ENCODE measurements at places on chromosomes 6 and 20.
A peak's percentile ranks its signal among the peaks of the same experiment; 100 is the strongest.

GRCh38 chr20:8602389-8603116 lies 466.3 kb upstream of the PLCB4 start:
- H3K36me3 ChIP-seq, result no peaks in the 10 kb centered on the region
- H3K4me3 ChIP-seq, result peak overlapping the region; percentile 64
- DNase-seq, result no peak

DNA sequence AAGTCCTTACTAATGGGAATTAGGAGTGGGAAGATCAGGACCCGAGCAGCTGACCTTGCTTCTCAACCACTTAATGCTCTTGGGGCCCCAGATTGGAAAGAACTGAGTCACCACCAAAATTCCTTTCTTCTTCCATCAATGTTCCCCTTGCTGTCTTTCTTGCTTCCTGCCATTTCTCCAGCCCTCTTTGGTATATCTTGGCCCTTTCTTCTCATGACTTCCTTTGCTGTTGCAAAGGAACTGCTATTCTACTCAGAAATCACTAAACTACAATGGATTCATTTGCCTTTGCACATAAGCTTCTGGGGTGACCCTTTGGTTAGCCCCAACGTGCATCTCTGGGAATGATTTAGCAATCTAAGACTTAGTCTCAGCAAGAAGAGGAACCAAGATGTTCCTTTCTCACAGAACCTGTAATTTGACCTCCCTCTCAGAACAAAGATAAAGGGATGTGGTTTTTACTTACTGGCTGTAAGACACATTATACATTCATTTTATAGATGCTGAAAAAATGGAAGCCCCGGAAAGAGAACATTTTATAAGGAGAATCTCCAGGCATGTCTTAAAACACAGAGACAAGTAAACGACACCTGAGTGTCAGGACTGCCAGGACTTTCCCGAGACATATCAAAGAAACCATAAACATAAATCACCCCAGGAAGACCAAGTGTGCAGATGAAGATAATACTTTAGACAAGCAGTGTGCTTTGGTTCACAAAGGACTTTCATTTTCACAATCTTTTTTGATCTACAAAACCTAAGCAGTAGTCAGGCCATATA lies 99.0 kb upstream of the TNFAIP3 start:
- H3K36me3 ChIP-seq, result peaks cover 2% of the 10 kb centered on the region
- H3K27ac ChIP-seq, result peak overlapping the region; percentile 87
- peak overlapping the region; percentile 47 for H3K4me3 ChIP-seq
- no peaks in the 10 kb centered on the region for H3K27me3 ChIP-seq

- H3K4me1 ChIP-seq, result no peaks in the 10 kb centered on the region
- no peaks in the 10 kb centered on the region for H3K36me3 ChIP-seq
- no peak for DNase-seq
- peaks cover 7% of the 10 kb centered on the region for H3K27me3 ChIP-seq
- H3K4me3 ChIP-seq, result no peak overlapping the region
Observed at GRCh38 chr6:114090626-114091025, 119.7 kb upstream of the HDAC2 start.

DNA sequence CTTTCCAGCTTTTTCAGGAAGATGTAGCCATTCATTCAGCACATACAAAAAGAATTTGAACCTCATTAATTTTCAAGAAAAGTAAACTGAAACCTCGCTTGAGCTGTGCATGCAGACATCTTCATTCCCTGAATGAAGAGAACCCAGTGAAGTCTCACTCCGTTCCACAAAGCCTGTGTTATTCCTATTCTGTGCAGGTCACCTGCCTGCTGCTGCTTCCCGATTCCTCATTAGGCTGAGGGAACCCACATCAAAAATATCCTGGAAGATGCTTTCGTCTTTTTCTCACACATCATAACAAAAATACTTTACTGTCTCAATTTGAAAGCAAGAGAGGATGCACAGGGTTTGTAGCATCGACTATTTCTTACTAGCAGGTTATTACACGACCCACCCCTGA lies 40.1 kb downstream of the TRMT6 start:
- H3K27ac ChIP-seq, result no peak overlapping the region
- H3K36me3 ChIP-seq, result no peaks in the 10 kb centered on the region
- peak overlapping the region; percentile 59 for H3K4me3 ChIP-seq
- DNase-seq, result no peak
- peaks cover 56% of the 10 kb centered on the region for H3K27me3 ChIP-seq

DNA sequence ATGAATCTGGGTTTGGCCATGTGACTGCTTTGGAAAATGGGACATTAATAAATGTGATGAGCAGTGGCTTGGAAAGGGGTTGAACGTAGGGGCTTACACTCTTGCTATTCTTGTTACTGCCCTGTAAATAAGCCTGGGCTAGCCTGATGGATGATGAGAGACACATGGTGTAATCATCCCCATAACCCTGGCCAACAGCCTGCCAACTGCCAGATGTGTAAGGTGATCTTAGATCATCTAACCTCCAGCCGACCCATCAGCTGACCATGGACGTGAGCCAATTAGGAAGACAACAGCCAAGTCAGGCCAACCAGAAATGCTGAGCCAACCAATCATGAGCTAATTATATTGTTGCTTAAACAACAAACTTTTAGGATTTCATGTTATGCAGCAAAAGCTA lies 25.2 kb downstream of the FBXO30 start:
- no peak overlapping the region for H3K4me3 ChIP-seq
- no peak overlapping the region for H3K27ac ChIP-seq
- no peak for DNase-seq
- H3K36me3 ChIP-seq, result peaks cover 7% of the 10 kb centered on the region
- H3K4me1 ChIP-seq, result no peaks in the 10 kb centered on the region

DNA sequence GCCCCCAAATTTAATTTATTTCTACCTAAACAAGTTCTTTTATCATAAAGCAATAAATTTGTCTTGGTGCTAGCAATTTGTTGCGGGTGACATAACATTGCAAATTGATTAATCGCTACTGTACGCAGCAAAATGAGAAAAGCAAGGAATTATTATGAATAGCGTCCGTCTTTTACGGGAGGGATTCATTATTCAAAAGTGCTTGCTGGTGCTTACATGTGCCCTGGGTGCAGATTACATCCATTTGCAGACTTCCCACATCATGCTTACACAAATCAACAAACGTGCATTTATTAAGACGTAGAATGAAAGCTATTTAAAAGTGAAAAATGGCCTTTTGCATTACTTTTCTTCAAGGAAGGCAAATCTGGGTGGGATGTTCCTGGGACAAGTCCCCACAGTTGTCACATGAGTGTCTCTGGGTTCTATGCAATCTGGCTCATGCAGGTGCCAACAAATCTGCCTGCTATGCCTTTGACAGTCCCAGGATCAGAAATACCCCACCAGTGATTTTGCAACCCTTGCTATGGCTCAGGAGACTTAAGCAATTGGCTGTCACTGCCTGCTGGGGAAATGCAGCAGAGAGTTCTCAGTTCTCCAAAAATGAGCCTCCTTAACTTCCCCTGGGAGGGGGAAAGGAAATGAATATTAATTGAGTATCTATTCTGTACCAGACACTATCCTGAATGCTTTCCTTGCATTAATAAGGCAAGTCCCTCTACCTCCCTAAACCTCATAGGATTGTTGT lies 30.1 kb upstream of the MAFB start:
- no peak for DNase-seq
- H3K4me3 ChIP-seq, result no peak overlapping the region
- no peak overlapping the region for H3K27ac ChIP-seq
- no peaks in the 10 kb centered on the region for H3K36me3 ChIP-seq

DNA sequence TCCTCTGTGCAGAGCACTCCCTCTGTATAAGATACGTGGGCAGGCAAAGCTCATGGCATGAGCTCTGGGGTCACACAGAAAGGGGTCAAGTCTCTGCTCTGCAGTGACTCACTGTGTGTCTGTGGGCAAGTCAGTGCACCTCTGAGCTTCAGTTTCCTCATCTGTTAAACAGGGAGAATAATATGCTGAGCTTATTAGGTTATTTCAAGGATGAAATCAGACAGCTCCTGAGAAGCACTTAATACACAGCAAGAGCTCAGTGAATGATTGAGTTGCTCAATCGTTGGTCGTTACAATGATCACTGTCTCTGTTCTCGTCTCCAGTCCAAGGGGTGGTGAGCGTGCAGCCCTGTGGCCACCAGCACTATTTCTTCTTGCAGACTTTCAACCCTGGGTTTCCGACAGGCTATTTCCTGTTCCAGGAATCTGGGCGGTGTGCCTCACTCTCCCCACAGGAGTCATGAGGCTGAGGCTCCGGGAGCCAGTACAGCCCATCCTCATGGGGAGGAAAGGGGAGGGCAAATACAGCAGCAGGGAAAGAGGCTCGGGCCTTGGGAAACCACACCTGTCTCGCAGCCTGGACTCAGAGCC lies 28.9 kb downstream of the KIAA1755 start:
- H3K36me3 ChIP-seq, result no peaks in the 10 kb centered on the region
- DNase-seq, result no peak
- peaks cover 1% of the 10 kb centered on the region for H3K4me1 ChIP-seq
- no peak overlapping the region for H3K27ac ChIP-seq
- H3K27me3 ChIP-seq, result peaks cover 2% of the 10 kb centered on the region
- no peak overlapping the region for H3K4me3 ChIP-seq

GRCh38 chr6:51842061-51842803 lies 245.2 kb downstream of the PKHD1 start:
- DNase-seq, result no peak
- no peaks in the 10 kb centered on the region for H3K36me3 ChIP-seq
- no peaks in the 10 kb centered on the region for H3K4me1 ChIP-seq
- H3K4me3 ChIP-seq, result no peak overlapping the region
- no peaks in the 10 kb centered on the region for H3K27me3 ChIP-seq

DNA sequence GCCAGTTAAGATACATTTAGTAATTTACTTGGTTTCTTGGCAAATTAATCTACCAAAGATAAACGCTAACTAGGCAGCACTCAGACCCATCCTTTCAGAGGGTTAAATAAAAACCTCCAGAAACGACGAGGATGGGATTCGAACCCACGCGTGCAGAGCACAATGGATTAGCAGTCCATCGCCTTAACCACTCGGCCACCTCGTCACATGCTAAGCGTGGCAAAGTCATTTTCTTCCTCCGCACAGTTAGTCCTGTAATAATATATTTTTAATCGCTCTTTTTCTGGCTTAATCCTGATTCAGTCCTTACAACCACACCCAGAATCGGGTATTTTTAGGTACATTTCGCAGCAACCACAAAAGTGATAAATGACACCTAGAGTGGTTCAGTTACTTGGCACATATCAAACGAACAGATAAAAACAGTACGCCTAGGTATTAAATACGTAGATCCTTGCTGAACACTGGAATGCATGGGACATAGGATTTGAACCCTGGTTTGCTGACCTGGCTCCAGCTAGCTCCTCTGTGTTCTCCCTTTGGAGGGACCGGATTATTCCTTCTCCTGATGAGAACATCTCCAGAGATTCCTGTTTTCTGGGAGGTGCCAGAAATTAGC lies 71.6 kb downstream of the GPX5 start:
- no peak overlapping the region for H3K27ac ChIP-seq
- H3K4me1 ChIP-seq, result peaks cover 7% of the 10 kb centered on the region
- H3K4me3 ChIP-seq, result peak overlapping the region; percentile 34
- H3K36me3 ChIP-seq, result no peaks in the 10 kb centered on the region
- peak; percentile 59 for DNase-seq

DNA sequence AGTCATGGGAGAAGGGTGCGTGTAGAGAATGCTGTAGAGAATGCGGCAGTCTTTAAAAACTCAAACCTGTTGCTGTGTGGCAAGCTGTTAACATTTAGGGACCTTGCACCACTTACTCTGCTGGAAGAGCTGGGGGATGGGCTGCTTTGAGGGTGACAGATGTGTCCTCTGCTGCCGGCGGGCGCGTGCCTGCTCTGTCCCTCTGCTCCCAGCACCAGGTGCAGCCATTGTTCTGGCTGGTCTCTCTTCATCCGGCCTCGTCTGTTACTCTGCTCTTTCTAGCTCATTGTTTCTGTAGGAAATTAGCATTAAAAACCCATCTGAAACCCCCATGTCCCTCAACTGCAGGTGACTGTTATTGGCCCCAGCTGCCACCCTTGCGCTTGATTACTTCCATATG lies 78.5 kb downstream of the CBFA2T2 start:
- no peaks in the 10 kb centered on the region for H3K27me3 ChIP-seq
- no peak overlapping the region for H3K4me3 ChIP-seq
- no peaks in the 10 kb centered on the region for H3K36me3 ChIP-seq
- H3K27ac ChIP-seq, result no peak overlapping the region
- H3K4me1 ChIP-seq, result peaks cover 14% of the 10 kb centered on the region
- no peak for DNase-seq

- DNase-seq, result peak; percentile 34
- no peaks in the 10 kb centered on the region for H3K4me1 ChIP-seq
- H3K27me3 ChIP-seq, result no peaks in the 10 kb centered on the region
- no peak overlapping the region for H3K4me3 ChIP-seq
Observed at GRCh38 chr6:126886106-126886505, 232.4 kb upstream of the RSPO3 start.

DNA sequence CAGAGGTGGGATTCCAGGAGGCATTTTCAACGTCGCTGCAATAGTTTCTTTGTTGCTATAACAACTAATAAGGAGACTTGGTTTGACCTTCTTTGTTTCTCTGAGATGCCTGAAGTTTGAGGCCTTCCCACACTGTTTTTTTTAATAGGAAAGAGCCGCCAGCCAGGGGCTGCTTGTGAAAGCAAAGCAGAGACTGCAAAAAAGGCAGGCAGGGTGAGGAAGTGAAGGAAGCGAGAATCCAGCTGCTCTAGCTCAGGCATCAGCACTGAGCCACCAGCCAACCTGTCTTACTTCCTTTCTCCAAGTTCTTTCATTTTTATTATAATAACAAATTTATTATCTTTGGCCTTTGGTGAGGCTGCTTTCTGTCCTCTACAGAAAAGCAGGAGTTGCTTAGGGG lies 179.1 kb downstream of the DOK5 start:
- no peak for DNase-seq
- H3K4me1 ChIP-seq, result no peaks in the 10 kb centered on the region
- no peak overlapping the region for H3K27ac ChIP-seq
- H3K4me3 ChIP-seq, result no peak overlapping the region

- H3K4me1 ChIP-seq, result no peaks in the 10 kb centered on the region
- DNase-seq, result no peak
- no peaks in the 10 kb centered on the region for H3K27me3 ChIP-seq
- H3K4me3 ChIP-seq, result no peak overlapping the region
- H3K36me3 ChIP-seq, result no peaks in the 10 kb centered on the region
Observed at GRCh38 chr6:10184371-10185227, 230.3 kb downstream of the TFAP2A start.

Data from activated CD4-positive, alpha-beta T cell treated with anti-CD3 and anti-CD28 coated beads, Interleukin-2, amount 10 ng/mL, durations not matched to agents 24 days and 14 days (primary cell).